Effector CD4-positive, alpha-beta T cell (primary cell): ENCODE measurements at places on chromosomes 2 and 18.
A peak's percentile ranks its signal among the peaks of the same experiment; 100 is the strongest.

GRCh38 chr2:118014492-118014824, 588 bp upstream of the CCDC93 start:
- peak; percentile 7 for DNase-seq

DNA sequence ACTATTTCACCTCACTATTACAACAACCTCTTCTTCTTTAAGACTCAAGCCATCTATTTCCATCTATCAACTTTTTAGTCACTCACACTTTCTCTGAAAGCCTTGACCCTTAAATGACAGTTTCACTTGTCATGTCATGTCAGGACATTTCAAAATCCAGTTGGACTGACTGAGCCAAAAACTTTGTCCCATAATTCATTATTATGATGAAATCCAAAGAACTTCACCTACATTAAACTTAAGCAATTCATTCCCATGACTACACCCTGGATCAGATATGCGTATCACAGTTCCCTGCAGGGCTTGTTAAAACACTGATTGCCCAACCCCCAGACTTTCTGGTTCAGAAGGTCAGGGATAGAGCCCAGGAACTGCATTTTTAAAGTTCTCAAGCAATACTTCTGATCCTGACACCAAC, 26.5 kb downstream of the LDAH start:
- DNase-seq, result no peak

DNA sequence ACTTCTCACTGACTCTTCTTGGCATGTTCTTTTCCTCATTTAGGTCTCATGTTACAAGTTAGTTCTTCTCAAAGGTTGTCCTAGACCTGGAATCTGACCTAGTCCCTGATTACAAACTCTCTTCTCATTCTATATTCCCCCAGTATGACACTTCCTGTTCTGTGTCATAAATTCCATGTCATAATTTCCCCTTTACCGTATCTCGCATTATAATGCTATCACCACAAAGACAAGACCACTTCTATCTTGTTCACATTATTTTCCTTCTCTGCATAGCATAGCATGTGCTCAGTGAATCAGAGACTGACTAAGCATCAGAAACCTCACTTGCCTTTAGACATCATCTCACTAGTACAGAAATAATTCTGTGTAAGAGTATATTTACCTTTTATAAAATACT, 63.6 kb upstream of the CAVIN2 start:
- DNase-seq, result no peak

DNA sequence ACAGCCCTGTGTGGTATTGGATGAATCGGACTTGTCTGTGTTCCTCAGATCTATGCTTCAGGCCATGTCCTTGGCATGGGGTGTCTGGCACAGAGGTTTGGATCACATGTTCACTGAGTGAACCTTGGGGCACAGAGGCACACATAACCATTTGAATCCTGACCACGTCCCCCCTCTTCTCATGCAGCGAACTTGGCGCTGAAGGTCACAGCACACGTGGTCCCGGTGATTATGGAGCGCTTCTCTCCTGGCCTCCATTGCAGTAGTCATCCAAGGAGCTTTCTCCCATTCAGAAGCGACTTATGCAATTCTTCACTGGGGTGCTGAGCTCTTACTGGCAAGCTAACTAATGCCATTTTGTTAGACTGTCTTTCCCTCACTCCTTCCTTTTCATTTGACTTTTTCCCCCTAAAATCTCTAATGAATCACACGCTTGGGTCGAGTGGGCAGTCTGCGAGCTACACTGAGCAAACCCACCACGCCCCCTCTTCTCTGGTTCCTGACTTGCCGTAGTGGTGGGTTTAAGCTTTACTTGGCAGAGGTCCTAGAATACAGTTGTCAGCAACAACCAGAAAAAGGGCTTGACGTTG, 59.4 kb downstream of the KCNG2 start:
- DNase-seq, result no peak

- no peak for DNase-seq
Measured at GRCh38 chr2:112000399-112001135, 54.5 kb upstream of the TMEM87B start.

GRCh38 chr2:149572102-149572953, 15.2 kb downstream of the MMADHC start:
- DNase-seq, result no peak

DNA sequence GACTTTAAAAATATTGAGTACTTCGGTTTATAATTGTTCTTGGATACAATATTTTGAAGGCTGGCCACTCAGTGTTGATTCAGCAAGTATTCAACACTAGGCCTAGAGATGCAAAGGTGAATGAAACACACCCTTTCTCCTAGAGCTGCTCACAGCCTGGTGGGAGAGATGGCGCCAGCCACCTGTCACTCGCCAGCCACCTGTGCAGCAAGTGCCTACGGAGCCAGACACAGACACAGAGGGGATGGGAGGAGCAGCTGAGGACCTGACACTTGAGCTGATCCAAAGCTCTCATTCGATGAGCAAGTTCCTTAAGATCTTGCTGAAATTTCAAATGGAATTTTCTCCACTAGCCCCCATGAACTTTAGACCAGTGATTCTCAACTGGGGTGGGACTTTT, 151.1 kb upstream of the RIOK3 start:
- no peak for DNase-seq

DNA sequence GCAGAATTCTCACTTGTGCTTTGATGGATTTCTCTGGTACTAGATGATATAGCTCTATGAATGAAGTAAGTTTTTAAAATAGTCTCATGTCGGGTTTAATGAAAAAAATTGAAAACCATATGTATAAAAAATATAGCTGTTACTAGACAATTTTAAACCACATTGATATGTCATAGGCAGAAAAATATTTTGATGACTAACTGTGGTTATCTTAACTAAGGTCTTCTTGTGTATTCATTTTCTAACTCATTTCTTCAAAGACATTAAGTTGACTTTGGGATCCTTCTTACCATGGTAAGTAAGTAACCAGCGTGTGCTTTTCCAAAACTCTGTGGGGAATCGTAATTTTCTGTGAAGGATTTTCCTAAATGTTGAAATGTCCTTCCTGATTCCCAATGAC, 160.9 kb upstream of the COL3A1 start:
- no peak for DNase-seq

DNA sequence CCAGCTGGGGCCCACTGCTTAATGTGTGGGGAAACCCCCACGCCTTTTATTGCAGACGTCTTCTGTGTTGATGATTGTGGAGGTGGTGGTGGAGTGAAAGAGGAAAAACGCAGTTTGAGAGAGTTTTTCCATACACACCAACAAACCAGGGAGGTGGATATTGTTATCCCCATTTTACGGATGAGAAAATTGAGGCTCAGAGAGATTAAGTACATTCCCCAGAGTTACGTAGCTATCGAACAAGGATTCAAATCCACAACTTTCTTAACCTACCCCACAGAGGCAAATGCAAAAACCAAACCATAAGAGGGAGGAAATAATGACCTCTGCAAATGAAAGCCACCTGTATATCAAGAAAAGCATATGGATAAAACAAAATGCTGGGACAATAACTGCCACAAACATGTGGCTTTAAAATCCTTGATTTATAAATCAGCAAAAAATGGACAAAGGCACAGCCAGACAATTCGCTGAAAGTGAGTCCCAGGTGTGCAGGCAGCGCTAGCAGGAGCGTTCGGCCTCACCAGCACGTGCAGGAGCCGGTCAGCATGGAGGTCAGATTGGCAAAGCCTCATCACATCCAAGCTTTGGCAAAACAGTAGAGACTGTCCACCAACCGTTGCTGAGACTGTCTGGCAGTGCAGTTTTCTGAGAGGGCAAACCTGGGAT, 12.6 kb upstream of the RAB17 start:
- no peak for DNase-seq

DNA sequence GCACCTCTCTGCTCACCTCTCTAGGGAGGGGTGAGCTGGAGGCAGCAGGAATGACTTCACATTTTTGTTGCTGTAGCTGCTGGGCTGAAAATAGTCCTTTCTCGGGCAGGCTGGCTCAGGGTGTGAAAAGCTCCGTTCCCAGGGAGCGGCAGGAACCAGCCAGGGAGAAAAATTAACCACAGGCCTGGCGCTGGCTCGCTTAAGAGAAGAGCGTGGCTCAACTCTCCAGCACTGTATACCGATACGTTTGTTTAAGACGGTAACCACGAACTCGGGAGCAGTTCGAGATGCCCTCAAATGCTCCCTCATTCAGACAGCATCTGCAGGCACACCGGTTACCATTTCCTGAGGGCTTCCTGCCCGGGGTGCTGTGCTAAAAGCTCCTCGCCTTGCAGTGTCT, 129.6 kb downstream of the CELF4 start:
- DNase-seq, result no peak

DNA sequence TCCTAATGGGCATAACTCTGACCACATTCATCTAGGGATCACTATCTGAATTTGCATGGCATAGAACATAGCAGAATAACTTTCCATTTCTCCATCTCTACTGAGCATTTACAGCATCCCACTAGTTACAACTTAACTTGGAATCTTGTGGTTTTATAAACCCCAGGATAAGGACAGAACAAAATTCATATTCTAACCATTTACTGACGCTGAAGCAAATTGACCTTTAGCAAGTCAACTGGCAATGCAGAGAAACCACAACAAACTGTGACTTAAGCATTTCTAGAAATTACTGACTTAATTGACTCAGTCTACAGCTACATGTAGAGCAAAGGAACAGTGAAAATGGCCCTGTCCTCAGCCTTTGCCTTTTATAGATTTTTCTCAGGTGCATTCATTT, 61.2 kb downstream of the DCC start:
- DNase-seq, result no peak

GRCh38 chr2:20092226-20092900, 40.9 kb upstream of the LAPTM4A start:
- no peak for DNase-seq

DNA sequence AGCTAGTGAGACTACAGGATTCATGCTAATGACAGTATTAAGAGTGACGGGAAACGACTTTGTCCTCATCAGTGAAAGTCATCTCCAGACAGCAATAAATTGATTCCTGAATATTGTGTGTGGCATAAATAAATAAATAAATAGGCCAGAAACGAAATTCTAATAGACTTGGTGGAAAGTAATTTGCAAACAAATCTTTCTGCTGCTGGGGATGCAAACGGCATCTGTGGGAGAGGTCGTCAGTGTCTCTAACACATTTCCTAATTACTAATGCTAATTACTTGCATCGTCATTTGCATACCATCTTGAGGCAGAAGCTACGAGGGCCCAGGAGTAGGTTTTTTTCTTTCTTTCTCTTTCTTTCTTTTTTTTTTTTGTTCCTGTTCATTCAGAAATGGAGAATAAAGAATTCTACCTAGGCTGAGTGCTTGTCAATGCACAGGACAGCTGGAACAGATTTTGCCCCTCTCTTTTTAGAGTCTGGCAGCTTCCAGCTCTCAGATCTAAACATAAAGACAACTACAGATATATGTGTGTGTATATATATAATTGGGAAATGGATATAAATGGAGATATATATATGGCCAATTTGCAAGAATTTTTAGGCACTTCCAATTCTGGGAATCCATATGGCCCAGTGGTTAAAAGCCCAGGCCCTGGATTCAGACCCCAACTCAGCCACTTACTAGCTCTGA, 75.1 kb downstream of the SPP2 start:
- DNase-seq, result no peak

DNA sequence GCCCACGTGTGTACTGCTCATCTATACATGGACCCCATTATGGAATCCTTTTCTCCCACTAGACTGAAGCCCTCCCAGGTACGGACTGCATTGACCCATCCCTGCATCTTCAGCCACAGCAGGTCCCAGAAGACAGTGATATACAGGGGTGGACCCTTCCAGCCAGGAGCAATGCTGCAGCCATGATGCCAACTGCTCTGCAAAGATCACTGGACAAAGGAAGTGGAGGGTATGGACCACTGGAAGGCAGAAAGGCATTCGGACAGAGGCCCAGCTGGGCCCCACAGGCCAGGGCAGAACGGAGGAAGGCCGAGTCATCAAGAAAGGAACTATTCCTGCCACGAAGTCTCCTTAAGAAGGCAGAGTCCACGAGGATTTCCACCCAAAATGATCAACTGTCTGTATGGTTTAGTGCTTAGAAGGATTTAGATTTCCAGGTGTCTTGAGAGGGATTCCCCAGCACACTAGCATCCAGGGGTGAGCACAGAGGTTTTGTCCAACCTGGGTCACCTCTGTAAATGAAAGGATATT, 93.4 kb downstream of the TWIST2 start:
- no peak for DNase-seq

GRCh38 chr2:80169811-80170594, 134.5 kb downstream of the LRRTM1 start:
- DNase-seq, result no peak

DNA sequence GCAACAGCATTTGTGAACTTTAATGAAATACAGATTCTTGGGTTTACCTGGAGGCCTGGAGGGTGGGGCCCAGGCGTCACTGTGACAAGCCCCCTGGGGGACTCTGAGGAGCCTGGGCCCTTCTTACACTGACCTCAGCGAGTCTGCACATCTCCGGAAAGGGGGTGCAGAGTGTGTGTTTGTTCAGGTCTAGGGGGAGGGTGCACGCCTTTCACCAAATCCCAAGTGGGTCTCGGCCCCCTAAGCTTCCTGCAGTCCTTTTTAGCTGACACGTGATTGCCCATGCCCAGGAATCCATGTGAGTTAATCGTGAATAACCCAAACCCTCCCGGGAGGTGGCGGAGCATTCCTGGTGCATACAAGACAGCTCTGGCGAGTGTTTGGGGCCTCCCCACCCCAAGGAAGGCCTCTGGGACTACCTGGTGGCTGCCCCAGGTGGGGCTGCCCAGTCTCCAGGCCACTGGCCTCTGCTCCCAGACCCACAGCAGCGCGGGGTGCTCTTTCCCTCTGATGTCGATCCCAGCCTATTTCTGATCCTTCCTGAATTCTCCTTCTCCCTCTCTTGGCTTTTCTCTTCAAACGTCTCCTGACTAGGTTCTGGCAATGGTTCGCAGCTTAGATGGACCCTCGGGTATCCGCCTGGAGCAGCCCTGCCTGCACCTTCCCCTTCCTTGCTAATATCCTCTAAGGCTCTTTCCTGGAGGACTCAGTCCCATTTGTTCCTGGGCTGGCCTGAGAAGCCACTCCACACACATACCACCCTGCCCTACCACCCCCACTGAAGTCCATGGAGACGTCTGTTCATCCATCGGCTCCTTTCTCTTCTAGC, 10.0 kb downstream of the NGEF start:
- DNase-seq, result no peak

GRCh38 chr2:132677661-132678060, 7.7 kb upstream of the LYPD1 start:
- DNase-seq, result no peak

- no peak for DNase-seq
Measured at GRCh38 chr2:231928481-231928880, 2.3 kb upstream of the NPPC start.

GRCh38 chr2:157223624-157224205, 33.8 kb upstream of the GALNT5 start:
- no peak for DNase-seq
